ENCODE measurements at places on chromosomes 12 and 14.

DNA sequence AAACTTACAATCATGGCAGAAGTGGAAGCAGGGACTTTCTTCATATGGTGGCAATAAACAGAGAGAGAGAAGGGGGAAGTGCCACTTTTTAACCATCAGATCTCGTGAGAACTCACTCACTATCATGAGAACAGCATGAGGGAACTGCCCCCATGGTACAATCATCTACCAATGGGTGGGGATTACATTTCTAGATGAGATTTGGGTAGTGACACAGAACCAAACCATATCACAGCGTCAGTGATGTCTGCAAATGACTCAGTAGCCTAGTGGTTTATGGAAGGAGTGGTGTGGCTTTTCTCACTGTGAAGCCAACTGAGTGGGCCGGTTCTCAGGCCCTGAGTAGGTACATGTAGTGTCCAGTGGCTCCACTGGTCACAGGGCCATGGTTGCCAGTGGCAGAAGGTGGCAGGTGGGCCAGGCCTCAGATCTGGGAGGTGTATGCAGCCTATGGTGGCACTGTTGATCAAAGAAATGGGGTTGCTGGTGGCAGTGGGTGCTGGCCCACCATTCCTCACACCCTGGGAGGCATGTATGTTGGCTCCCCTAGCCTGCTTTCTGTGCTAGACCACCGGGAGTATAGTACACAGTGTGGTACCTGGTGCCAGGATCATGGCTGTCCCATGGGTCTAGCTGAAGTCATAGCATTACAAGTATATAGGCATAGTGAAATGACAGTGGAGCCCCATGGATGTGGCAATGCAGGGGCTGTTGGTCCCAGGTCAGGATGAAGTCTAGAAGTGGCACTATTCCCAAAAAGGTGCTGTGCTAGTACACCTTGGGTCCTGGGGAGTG, 191.9 kb downstream of the NUBPL start:
- DNase-seq = no peak

DNA sequence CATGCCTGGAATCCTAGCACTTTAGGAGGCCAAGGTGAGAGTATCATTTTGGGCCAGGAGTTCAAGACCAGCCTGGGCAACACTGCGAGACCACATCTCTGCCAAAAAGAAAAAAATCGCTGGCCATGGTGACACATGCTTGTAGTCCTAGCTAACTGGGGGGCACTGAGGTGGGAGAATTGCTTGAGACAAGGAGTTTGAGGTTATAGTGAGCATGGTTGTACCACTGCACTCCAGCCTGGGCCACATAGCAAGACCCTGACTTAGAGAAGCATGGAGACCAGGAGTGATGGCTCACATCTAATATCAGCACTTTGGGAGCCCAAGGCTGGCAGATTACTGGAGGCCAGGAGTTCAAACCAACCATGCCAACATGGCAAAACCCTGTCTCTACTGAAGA, 9.2 kb downstream of the PTGES3 start:
- DNase-seq = no peak

- no peak for DNase-seq
These were observed 218.3 kb upstream of the CPNE8 start for GRCh38 chr12:39123580-39124253.

DNA sequence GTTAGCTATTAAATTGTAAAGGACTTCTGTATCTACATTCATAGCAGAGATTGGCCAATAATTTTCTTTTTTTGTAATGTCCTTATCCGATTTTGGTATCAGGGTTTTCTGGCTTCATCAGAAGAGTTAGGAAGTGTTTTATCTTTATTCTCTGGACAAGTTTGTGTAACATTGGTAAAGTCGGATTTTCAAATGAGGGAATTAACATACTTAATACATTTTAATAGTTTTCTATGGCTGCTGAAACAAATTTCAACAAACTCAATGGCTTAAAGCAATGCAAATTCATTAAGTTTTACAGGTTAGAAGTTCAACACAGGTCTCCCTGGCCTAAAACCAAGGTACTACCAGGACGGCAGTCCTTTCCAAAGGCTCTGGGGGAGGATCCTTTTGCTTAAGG, 13.2 kb upstream of the SLC8A3 start:
- DNase-seq = no peak

GRCh38 chr12:89493670-89494302, 30.8 kb downstream of the GALNT4 start:
- DNase-seq = no peak

DNA sequence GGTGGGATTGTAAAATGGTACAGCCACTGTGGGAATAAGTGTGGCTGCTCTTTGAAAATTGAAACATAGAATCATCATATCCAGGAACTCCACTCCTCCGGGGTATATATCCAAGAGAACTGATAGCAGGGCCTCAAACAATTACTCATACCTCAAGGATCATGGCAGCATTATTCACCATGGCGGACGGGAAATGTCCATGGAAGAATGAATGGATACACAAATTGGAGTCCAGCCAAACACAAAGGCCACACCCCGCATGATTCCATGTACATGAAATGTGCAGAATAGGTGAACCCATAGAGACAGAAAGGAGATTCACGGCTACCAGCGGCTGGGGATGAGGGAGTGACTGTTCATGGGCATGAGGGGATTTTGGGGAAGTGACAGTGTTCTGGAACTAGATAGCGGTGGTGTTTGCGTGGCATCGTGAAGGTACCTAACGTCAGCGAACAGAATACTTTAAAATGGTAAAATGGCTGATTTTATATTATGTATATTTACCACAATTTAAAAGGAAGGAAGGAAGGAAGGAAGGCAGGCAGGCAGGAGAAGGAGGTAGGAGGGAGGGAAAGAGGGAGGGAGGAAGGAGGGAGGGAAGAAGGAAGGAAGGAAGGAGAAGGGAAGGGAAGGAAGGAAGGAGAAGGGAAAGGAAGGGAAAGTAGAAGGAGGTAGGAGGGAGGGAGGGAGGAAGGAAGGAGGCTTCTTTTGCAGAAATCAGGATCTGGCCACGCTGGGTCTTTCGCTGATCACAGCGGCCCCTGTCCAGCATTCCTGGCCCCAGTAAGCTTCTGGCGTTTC, 14.1 kb upstream of the NCOR2 start:
- no peak for DNase-seq

DNA sequence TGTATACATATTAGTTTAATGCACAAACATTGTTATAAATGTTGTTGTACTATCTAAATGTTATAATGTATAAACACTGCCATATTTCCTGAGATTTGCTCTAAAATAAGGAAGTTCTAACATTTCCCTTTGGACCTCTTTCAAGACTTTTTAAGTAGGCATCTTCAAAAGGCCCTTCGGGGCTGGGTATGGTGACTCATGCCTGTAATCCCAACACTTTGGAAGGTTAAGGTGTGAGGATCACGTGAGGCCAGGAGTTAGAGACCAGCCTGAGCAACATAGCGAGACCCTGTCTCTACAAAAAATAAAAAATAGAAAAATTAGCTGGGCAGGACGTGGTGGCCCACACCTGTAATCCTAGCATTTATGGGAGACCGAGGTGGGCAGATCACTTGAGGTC, 35.5 kb downstream of the FBLN5 start:
- no peak for DNase-seq

GRCh38 chr14:70907176-70907995, at the start of gene PCNX1:
Gene PCNX1 (plus strand): TSS chr14:70907459. CDS start chr14:70907851, 392 bp downstream.
- peak; percentile 60 for DNase-seq

- DNase-seq = no peak
These were observed 841.4 kb downstream of the FSCB start for GRCh38 chr14:43665570-43666267.

- DNase-seq = no peak
These were observed 931.4 kb downstream of the DIO2 start for GRCh38 chr14:79279645-79280597.

- no peak for DNase-seq
These were observed 78.5 kb downstream of the PTPN21 start for GRCh38 chr14:88476214-88476774.

DNA sequence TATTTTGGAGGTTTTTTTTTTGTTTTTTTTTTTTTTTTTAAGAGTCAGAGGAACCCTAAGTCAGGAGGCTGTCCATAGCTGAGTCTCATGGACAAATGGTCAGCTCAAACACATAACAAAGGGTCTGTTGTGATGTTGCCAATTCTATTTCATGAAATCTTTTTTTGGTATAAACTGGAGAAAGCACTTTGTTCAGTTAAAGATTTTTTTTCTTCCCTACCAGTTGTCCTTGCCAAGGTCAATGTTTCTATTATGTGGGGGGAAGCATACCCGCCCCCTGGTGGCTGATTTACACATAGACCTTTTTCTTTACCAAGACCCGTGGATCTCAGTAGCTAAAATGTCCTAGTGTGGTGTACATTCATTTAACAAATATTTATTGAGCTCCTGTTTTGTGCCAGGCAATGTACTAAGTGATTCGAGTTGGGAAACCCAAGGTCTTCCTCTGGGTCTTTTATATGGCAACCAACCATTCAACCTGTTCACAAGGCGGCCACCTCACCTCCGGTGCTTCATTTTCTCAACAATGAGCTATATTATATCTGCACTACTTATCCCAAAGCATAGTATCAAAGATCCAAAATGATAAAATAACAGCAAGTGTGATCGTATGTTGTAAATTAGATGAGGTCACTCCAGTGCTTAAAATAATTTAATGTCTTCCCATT, 214.5 kb downstream of the PAH start:
- DNase-seq = peak; percentile 24

- DNase-seq = no peak
These were observed 24.9 kb upstream of the TXNRD1 start for GRCh38 chr12:104190641-104191176.

DNA sequence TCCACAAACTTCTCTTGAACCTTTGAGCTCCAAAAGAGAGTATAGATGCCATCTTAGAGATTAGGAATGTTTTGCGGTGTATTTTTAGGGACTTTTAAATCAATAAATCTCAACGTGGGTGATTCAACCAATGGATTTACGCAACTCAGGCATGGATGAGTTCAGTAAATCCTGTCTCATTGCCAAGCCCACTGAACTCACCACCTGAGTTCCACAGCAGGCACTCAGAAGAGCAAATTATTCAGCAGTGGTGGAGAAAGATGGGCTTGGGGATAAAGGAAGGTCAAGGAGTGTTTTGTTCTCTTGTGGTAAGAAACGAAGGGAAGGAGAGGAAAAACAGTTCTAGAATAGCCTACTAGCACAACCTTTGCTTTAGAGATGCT, 68.7 kb upstream of the HMGA2 start:
- no peak for DNase-seq

DNA sequence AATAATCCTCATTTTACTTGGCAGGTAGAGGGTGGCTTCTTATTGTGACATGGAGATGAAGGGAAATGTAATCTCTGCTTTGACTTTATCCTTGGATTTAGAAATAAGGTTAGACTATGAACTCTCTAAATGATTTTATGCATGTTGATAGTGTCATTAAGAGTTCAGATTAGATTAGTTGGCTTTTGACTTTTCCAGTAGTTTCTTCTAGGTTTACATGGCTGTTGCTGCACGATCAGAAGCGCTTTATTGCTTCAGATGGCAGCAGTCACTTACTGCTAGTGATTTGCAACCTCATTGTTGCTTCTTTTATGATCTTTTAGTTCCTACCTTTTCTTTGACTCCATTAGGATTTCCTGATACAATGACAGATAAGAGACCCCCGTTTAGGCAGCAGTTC, 32.3 kb downstream of the SLC15A5 start:
- no peak for DNase-seq

- DNase-seq = peak; percentile 71
These were observed at the start of gene MMP14 for GRCh38 chr14:22836301-22837113. Gene MMP14 (plus strand): TSS chr14:22836585. CDS start chr14:22836818, 233 bp downstream.

DNA sequence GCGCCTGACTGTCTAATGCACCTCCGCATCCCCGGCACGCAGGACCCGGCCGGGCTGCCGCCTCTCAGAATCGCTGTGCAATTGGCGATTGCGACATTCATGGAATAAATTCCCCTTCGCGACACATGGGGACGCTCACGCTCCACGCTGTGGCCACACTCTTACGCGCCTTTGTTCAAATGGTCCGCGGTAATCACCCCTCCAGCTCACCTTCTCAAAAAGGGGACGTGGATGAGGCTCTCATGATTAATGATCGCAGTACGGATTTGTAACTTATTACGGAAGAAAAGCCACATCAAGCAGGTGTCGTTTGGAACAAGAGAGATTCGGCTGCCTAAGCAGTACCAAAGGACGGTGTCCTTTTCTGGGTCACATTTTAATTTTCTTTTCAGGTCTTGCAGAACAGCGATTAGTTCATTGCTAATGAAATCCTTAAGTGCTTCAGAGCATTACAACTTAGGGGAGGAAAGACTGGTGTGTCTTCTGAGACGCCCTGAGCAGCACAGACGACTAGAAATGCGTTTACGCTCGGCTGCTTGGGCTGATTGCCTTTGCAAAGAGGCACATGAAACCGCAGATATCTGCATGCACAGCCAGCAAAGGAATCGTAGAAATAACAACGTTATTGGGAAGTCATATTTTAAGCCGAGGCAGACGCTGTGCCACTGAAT, 37.3 kb upstream of the ADGRD1 start:
- DNase-seq = no peak

GRCh38 chr12:88633312-88633711, 53.0 kb upstream of the KITLG start:
- no peak for DNase-seq

DNA sequence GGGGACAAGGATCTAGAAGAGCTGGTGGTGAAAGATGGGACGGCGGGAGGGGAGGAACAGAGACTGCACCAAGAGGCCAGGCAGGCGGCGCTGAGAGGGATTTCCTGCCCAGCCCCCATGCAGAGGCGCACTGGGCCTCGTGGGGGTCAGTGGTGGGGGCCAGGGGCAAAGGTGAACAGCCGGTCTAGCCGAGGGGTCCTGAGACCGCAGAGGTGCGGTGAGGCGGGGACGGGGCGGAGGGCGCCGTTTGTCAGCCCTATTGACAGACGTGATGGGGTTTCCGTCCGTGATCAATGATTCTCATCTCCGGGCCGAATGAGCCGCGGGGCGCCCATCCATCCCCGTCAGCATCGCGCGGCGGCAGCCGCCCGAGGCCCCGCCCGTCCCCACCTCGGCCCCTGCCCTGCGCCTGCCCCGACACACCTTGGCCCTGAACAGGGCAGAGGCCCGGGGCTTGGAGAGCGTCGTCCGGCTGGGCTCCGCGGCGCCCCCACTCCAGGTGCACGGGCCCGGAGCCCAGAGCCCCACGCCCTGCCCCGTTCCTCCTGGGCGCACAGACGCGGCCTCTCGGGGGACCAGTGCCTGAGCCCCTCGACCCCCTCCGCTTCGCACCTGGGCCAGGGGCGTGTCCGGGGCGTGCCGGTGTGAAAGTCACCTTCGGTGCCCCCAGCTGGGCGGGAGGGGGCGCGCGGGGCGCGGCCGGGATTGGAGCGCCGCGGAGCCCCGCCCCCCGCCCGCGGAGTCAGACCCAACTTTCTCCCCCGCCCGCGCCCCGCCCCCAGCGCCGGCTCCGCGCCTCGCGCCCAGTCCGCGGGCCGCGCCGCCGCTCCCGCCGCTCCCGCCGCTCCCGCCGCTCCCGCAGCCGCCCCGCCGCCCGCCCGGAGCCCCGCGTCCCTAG, at the start of gene NXPH4:
Gene NXPH4, plus strand, starts transcription at position 781 of the 898 bp plus-strand sequence. CDS start 176 bp downstream, outside the sequence.
- DNase-seq = no peak

- DNase-seq = no peak
These were observed 15.6 kb upstream of the RFLNA start for GRCh38 chr12:124279315-124279714.
